NB4 (cell line): ENCODE measurements at places on chromosomes 7 and 10.

DNA sequence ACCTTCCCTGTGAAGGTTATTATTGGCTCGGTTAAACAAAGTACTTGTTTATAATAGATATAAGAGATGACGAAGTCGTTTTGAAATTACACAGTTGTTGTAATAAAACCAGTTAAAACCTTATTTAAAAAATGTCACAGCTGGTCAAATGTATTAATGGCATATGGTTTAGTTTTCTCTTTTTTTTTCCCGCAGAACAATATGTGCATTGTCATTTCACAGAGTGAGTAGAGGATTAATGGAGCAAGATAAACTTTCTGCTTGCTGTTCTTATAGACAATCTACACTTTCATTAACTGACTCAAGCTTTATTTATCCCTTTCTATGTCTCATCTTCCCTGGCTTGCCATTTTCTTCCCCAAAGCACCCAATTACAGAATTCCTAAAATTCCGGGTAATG is 404.3 kb upstream of the NPVF start:
- DNase-seq: no peak

DNA sequence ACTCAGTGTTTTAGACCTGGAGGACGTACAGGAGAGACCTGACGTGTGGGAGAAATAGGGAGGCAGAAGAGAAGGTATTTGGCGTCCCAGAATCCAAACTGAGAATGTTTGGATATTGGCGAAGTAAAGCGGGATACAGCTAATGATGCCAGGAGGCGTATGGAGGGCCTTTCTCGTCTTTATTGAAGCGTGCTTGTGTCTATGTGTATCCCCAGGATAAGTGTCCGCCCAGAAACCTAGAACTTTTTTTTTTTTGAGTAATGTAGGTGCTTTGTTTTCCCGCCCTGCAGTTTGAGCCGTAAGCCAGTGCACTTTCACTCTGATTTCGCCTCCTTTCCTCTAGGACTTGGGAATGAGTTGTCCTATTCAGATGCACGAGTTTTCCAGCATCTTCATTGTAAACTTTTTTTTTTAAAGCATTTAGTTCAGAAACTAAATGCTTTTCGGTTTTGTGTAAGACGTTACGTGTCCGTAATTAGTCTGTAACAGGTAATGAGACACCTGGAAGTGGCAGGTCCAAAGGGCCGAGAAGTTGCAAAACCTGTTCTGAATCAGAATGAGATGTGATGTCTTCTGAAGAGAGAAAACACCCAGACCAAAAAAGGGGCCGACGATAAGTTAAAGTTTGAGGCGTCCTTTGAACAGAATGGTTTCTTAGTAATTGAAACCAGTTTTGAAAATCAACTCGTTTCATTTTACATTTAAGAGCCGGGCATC is 746 bp downstream of the ARL5B start:
- no peak for DNase-seq

DNA sequence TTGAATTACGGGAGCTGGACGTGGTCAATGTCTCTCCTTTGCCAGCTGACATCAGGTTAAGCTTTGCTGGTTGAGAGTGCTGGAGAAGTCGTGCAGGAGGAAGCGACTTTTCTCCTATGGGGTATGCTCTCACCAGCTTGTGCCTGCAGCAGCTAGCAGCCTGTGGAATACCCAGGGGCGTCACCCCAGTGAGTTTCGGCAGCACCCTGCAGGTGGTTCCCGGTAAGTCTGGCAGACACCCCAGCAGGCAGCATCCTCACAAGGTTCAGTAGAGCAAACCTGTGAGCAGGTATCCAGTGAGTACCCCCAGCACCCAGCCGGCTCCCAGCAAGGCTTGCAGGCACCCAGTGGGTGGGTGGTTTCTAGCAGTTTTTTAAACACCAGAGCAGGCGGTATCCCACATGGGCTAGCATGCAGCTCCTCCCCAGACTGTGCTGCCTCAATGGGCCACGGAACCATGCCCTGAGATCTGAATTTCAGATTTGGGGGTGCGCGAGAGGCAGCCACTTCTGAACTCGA is 74.8 kb upstream of the SVIL start:
- no peak for DNase-seq

- DNase-seq: peak; percentile 29
Measured at GRCh38 chr7:86914551-86914950, 144.9 kb downstream of the ELAPOR2 start.

DNA sequence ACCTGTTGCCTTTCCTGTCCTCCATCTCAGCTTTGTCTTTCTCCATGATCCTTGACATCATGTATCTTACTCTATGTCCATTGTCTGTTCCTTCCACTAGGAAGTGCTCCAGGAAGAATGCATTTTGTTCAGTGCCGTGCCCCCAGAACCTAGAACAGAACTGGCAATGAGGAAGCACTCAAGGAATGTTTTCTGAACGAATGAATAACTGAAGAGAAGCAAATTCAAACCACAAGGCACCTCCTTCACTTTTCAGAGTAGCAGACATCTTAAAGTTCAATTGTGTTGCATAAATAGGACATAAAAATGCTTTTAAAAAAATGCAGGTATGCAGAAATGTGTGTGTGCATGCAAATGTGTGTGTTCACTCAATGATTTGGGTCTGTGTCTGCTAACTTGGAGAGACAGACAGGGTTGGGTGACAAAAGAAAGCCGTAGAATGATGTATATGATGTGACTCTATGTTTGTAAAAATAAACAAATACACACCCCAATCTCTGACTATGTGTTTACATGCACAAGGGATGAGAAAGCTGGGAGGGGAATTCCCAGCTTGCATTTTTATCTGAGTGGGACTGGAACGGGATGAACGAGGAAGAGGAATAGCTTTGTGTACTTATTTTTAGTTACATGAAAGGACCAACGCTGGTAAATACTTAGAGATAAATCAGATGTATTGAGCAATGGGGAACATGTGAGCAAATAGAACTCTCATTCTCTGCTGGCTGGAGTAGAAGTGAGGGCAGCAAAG is 237.7 kb downstream of the FANK1 start:
- DNase-seq: no peak

- DNase-seq: no peak
Measured at GRCh38 chr10:28566458-28567015, 33.6 kb downstream of the WAC start.

DNA sequence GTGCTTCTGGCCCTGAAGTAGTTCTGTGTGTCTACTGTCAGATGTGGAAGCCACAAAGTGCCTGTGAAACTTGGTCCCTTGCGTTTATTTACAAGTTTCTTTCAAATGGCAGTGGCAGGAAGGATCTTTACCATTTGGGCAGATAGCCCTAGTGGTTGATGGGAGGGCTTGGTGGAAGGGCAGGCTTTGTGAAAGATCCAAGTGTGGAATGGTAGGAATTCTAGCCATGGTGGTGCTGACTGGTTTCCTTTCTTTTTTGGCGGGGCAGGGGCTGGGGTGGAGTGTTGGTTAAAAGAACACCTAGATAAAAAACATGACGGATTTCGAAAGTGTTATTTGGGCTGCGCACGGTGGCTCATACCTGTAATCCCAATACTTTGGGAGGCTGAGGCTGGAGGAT is 27.0 kb downstream of the AUTS2 start:
- DNase-seq: no peak

- DNase-seq: no peak
Measured at GRCh38 chr7:140403878-140404564, at the start of gene RAB19. Gene RAB19 (plus strand): TSS chr7:140404058. CDS start chr7:140407647, 3,589 bp downstream.

GRCh38 chr10:129963641-129964501 is at the start of gene EBF3:
Gene EBF3 (minus strand): TSS chr10:129964274. CDS start chr10:129963768, 506 bp downstream.
- DNase-seq: peak; percentile 93

- no peak for DNase-seq
Measured at GRCh38 chr10:128694168-128694850, 568.1 kb upstream of the MKI67 start.

DNA sequence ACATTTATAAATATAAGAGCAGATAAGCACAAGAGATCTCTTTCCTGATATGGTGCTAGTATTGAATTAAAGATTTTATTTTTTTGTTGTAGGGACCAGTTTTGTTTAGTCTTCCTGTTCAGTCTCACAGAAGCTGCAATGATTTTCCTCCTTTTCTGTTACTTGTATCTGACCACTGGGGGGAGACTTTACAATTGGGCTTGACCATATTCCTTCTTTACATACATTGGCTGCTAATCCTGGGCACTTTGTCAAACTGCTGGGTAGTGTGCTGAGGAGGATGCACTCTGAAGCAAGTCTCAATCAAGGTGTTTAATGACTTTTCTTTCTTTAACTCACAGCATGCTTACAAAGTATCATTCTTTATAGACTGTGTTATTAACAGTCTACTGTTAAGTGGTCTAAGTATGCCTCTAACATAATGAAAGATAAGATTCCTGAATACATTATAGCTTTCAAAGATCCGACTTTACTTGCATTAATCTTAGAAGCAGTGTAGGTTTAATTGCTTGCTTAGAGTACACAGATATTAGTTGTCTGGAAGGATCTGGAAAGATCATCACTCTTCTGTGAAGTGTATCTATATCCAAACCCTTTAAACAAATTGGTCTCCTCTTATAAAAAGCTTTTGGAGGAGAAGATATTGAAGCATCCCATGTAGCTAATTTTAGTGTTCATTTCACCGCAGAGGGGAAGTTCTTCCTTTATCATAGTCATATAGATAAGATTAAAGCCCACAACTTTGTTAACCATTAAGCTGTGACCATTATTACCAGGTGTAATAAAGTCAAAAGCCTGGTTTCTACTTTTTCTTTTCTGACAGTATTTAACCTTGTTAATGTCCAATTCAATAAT is 3.1 kb downstream of the PALS2 start:
- DNase-seq: peak; percentile 82

DNA sequence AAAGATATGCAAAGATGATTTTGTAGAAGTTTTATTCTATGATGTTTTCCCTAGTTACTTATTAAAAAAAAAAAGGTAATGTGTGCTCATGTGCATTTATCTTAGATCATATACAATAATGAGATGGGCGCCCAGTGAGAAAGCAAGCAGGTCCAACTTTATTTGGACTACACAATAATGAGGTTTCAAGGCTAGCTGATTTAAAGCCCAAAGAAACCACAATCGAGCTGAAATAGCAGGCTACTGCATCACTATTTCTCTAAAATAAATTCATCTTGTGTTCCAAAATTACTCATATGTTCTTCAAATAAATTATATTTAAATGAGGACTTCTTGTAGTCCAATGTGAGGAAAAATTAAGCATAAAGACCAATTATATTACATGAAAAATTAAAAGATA is 110.1 kb downstream of the JMJD1C start:
- no peak for DNase-seq

- no peak for DNase-seq
Measured at GRCh38 chr10:28938745-28939144, 261.4 kb downstream of the BAMBI start.

GRCh38 chr10:47245731-47246350 is 54.2 kb upstream of the GDF10 start:
- no peak for DNase-seq

GRCh38 chr7:103993551-103993950 is 4.1 kb upstream of the RELN start:
- DNase-seq: no peak

GRCh38 chr7:17719998-17720397 is 220.3 kb downstream of the SNX13 start:
- no peak for DNase-seq

DNA sequence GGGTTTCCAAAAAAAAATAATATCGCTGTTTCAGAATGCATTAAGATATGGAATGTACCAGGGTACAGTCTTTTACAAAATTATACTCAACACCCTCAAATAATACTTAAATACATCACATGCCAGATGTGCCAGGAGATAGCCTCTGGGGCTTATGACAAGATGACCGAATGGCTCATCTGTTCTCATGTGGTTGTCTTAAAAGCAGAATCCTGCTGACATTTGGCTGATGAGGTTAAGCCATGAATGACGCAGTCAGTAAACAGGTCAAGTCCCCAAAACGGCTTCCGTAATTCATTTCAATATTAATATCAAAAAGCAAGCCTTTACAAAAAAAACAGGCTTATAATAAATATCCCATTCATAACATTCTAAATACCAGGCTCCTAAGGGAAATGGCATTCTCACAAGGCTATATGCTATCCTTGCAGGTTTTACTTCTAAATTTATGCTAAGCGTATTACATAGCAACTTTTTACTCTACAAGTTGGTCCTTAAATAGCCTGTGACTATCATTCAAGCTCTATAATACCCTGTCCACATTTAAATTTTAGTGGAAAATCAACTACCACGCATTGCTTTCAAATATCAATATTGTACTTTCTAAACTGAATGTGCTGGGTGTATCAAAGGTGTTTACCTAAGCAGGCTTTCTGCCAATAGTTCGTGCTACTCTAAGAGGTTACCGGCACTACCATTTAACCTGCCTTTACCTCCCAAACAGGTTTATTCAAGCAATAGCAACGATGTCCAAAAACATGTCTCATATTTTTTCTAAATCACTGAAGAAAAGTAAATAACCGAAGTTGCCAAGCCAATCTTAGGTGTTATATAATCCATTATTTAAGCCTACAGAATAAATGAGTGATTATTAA is 15.6 kb downstream of the SMURF1 start:
- no peak for DNase-seq

DNA sequence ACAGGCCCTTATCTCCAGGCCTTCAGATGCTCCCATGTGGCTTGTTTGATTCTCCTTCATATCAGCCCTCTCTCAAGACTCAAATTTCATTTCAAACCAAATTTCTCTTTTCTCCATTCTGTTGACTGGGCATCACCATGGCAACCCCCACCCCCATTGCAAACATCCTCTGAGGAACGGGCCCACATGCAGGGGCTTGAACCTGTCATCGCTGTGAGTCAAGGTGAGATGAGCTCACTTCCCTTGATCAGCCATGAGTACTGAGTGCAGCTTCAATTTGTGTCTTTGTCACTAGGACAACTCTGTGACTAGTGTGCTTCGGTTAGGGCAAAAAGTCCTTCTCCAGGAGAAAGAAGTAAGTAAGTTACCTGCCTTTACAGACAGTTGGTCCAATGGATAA is 41.9 kb downstream of the CALML3 start:
- DNase-seq: no peak

DNA sequence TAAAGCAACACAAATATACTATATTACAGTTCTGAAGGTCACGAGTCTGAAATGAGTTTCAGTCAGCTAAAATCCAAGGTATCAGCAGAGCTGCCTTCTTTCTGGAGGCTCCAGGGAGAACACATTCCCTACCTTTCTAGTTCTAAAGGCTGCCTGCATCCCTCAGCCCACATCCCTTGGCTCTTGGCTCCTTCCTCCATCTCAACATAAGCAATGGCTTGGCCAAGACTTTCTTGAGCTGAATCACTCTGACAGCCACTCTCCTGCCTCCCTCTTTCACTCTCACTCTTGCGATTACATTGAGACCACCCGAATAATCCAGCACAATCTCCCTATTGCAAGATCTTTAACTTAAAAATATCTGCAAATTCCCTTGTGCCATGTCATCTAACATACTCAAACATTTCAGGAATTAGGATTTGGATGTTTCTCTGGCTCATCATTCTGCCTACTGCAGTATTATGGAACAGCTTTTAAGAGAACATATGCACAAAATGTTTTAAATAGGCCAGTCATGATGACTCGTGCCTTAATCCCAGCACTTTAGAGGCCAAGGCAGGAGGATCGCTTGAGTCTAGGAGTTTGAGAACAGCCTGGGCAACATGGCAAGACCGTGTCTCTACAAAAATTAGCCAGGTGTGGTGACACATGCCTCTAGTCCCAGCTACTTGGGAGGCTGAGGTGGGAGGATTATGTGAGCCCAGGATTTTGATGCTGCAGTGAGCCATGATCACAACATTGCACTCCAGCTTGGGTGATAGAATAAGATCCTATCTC is 144.2 kb upstream of the VSTM2A start:
- peak; percentile 12 for DNase-seq

- peak; percentile 35 for DNase-seq
Measured at GRCh38 chr7:24381894-24382505, 98.0 kb downstream of the NPY start.
